Kidney tubule cell (primary cell): ENCODE measurements at places on chromosomes 11 and 22.

- DNase-seq: no peak
Measured at GRCh38 chr11:13102513-13102840, 93.4 kb downstream of the RASSF10 start.

DNA sequence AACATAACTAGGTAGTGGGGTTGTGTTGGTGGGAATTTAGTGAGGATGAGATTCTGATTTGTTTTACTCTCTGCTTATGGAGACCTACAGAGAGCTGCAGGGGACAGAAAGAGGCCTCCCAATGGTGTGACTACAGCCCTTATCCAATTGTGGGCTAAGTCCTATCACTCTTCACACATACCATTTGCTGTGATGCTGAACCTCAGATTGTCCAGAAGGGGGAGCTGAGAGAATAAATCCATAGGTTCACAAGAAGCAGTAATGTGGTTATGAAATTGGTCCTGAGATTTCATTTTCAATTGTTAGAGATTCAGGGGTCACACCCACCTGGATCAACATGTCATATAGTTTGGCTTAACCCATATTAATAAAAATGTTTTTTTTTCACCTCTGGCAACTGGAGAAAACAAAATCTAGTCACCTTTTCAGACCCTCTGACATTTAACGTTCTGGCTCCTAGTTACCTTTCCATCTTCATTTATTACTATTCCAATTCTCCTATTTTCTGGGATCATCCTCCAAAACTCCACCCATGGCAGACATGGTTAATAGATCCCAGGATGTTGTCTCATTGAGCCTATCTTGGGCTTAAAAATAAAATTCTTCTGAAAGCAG lies 53.3 kb upstream of the PTPN5 start:
- peak; percentile 52 for DNase-seq

DNA sequence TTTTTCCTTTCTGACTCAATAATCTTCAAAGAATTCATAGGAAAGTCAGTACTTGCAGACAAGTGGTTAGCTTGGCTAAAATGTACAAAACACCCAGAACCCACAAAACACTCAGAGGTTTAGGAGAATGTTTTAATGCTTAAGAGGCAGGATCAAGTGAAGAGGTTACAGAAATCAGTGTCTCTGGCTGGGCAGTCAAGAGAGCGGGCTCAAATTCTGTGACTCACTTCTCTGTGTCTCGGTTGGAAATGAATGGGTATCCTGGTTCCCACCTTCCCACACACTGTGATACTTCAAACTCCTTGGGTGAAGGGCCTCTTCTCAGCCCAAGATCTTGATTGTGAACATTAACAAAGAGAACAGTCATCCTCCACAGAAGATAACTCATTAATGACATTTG lies 3.8 kb downstream of the MPEG1 start:
- peak; percentile 8 for DNase-seq

- peak; percentile 93 for DNase-seq
Measured at GRCh38 chr11:27319072-27319471, 43.9 kb downstream of the CCDC34 start.

DNA sequence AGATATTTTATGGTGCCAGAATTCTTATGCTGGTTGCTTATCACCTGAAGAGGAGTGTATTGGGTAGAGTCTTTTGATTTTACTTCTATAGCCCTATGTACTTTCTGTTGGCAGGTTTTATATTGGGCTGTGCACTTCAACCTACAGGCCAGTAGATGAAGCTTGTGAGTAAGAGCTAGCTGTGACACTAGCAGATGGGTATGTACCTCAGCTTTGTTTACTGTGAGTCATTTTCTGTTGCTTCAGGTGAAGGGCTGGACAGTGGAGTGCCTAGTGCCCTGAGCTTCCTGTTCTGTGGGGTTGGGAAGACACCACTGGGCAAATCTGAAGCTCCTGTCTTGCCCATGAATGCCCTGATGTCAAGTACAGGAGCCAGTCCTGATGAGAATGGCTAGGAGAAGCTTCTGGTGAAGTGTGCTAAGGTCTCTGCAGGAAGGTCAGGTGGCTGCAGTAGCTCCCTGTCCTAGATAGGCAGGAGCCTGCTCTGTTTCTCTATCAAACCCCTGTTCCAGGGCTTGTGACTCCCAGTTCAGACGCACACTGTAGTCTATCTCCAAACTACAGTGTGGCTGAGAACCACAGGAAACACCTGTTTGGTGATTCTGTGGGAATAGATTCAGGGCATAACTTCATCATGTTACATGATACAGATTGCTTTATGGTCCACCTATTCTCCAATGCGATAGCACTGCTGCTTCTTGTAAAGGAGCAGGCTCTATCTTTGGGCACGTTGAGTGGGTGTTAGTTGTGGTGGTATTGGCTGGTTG lies 755.7 kb downstream of the KCNA4 start:
- DNase-seq: peak; percentile 94

- DNase-seq: no peak
Measured at GRCh38 chr11:12577725-12578644, 96.2 kb upstream of the TEAD1 start.

- DNase-seq: no peak
Measured at GRCh38 chr11:78499971-78500370, 74.7 kb downstream of the NARS2 start.

DNA sequence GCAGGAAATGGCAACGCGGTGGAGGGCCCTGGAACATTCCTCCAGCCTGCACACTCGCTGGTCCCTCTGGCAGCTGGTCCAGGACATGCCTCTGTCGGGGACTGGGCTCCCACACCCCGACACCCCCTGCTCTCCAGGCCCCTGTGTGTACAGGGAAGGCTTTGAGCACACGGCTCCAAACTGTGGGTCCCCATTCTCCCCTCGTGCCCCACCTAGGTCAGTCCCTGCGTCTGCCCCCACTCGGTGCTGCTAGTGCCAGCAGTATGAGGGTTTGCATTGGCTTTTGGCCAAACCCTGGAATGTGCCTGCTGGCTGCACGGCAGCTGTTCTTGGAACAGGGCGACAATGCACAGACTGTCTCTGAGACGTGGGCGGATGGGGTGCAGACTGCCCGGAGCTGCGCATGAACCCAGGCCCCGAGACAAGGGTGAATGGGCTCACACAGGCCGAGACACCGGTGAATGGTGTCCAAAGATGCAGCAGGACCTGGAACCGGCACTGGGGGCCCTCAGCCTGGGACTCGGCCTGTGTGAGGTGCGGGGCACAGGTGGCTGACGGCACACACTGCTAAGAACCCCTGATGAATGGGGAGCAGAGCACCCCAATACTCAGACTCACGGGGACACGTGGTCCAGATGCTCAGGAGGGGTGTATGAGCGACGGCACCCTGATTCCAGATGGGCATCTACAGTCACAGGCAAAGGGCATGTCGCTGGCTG lies 7.5 kb upstream of the SYT8 start:
- peak; percentile 85 for DNase-seq

- no peak for DNase-seq
Measured at GRCh38 chr11:41458154-41458553, 1.3 kb downstream of the LRRC4C start.

DNA sequence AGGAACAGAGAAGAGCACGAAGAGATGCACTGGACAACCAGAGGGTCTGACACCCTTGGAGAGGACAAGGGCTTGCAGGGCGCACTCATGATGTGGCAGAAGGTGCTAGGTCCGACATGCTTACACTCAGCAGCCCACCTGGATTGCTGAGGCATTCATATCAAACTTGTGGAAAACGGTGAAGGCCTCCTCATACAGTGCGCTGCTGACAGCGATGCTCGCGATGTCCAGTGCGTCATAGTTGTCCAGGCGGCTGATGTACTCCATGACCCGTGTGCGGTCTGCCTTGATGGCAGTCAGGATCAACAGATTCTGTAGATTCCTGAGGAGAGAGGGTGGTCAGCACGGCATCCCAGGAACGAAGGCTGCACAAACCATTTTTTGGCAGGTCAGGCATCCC lies 31.7 kb upstream of the SLC25A1 start:
- no peak for DNase-seq

DNA sequence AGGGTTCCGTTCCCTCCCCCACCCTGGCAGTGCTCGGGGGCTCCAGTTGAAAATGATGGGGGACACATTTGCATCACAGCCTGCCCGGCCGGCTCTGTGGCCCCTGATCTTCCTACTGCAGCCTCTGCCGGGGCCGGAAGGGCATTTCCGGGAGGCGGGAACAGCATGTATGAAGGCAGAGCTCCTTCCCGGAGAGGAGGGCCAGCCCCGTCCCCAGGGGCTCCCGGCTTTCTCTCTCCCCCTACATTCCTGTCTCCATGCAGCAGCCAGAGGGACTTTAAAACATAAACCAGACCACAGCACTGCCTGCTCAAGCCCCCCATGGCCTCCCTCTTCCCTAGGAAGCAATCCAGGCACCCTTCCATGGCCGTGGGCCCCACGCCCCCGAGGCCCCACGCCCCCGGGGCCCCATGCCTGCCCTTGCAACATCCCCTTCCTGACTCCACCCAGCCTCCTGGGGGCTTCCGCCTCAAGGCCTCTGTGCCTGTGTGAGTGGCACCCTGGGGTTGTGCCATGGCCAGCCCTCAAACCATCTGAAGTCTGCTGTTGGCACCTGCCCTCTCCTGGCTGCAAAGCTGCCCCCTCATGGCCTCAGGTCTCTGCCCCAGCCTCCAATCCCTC lies 73.1 kb downstream of the CDKN1C start:
- DNase-seq: no peak

- DNase-seq: no peak
Measured at GRCh38 chr11:96162816-96163499, 180.0 kb downstream of the MAML2 start.

DNA sequence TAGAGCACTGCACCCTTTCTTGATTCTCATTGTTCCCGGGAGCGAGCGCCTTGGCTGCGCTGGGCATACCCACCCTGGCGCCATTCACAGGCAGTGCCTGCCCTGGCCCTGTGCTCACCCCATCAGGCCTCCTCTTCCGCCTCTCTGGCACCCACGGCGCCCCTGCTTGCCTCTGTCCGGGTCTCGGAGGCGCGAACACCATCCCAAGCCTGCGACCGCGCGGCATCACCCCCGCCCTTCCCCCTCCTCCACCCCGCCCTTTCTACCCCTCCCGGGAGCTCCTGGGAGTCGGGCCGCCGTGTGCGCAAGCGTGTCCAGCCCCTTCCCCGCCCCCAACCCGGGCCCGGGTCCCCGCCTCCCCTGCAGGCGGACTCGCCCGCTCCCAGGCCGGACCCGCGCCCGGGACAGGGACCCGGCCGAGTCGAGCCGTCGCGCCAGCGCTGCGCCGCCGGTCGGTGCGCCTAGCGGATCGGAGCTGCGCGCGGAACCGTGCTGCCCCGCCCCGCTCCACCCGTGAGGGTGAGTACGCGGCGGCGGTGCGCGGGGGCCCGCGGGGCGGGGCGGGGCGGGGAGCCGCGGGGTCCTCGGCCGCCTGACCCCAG lies at the start of gene ST3GAL4:
TSS of gene ST3GAL4 (plus strand) at position 363 of the 602 bp plus-strand sequence. CDS start 50,470 bp downstream, outside the sequence.
- DNase-seq: peak; percentile 70

- DNase-seq: no peak
Measured at GRCh38 chr11:23884341-23884740, 612.5 kb upstream of the LUZP2 start.

GRCh38 chr11:96113193-96113681 lies 189.3 kb upstream of the MTMR2 start:
- no peak for DNase-seq

DNA sequence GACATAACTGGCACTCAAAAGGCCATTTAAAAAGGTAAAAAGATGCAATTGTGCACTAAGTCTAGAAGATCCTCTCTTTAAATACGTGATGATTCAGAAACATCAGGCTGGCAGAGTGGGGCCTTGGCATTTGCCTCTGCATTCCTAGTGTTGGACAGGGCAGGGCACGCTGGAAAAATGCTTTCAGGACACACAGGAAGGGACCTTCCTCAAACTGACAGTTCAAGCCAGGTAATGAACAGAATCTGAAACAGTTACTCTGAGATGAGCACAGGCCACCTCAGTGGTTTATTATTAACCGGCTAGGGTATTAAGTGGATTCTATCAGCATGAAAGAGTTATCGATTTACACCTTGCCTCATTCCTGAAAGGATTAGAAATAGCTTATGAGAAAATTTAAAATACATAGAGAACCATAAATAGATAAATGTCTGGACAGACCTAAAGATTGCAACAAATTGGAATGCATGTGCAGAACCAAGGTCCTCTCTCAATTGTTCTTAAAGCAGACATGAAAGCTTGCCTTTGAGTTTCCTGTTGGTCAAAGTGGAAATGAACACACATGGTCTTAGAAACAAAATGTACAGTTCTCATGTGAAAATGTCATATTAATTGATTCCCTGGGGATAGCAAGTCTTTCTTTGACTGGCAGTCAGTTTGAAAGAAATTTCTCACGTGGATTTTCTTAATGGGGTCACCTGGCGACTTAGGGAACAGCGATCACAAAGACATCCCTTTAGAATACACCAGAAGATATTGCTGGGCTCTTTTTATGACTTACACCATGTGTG lies 21.5 kb upstream of the CSNK2A3 start:
- peak; percentile 72 for DNase-seq

GRCh38 chr11:96082002-96082899 lies 158.3 kb upstream of the MTMR2 start:
- no peak for DNase-seq

- DNase-seq: no peak
Measured at GRCh38 chr22:45316796-45317526, 7.2 kb downstream of the FAM118A start.

DNA sequence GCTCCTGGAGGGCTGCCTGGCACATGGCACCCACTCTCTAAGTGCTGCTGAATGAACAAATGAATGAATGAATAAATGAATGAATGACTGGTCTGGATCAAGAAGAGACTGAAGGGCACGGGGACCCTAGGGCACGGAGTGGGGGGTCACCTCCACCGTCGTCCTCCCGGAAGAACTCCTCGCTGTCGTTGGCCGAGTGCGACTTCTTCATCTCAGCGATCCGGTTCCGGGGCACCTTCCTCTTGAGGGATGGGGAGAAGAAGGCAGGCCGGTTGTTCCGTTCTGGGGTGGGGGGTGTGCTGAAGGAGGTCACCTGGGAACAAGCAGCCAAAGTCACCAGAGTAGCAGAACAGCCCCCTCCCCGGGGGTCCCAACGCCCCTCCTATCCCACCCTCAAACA lies 36.0 kb downstream of the NUP50 start:
- DNase-seq: no peak

- peak; percentile 37 for DNase-seq
Measured at GRCh38 chr11:10909141-10909883, 51.5 kb upstream of the ZBED5 start.

- no peak for DNase-seq
Measured at GRCh38 chr11:30329150-30329940, 6.4 kb downstream of the ARL14EP start.

GRCh38 chr11:9820260-9820659 lies 156.4 kb downstream of the SWAP70 start:
- no peak for DNase-seq

- peak; percentile 31 for DNase-seq
Measured at GRCh38 chr11:72762641-72763304, 10.6 kb upstream of the ARAP1 start.

GRCh38 chr11:37861671-37862070 lies 1263.6 kb upstream of the RAG2 start:
- no peak for DNase-seq

DNA sequence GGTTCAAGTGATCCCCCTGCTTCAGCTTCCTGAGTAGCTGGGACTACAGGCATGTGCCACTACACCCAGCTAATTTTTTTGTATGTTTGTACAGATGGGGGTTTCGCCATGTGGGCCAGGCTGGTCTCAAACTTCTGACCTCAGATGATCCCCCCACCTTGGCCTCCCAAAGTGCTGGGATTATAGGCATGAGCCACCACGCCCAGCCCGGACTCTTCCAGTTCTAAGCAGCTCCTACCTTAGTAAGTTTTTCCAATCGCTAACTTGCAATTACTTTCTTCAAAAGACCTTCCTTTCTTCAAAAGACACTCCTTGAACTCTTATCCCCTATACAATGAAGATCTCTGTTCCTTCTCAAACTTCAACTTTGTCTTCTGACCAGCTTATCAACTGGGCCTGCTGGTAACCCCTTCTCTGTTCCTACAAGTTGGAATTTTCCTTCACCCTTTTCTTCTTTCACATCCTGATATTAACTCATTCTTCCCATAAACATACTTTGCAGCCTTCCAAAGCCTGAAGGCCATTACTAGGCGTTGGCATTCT lies 25.8 kb downstream of the RBFOX2 start:
- no peak for DNase-seq
